ENCODE measurements at places on chromosomes 2 and 18.

GRCh38 chr2:214816008-214816533 lies 6.6 kb upstream of the BARD1 start:
- DNase-seq, result no peak

DNA sequence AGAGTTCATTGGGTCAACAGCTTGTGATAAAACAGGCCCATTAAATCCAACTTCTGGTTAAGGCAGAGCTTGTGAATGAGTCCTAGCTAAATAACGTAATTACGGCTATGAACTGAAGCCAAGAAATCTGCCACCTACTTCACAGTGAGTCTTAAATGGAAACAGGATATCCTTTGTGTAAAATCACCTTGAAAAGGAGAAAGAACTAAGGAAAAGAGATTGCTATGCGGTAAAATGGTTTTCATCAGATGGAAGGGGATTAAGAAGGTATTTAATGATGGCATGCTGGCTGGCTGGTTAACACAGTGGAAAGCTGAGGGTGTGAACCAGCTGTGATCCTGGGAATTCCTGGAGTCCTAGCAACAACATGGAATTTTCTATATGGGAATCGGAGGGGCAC lies 156.6 kb downstream of the DOK6 start:
- no peak for DNase-seq

GRCh38 chr2:19736191-19736831 lies 165.5 kb downstream of the TTC32 start:
- no peak for DNase-seq

DNA sequence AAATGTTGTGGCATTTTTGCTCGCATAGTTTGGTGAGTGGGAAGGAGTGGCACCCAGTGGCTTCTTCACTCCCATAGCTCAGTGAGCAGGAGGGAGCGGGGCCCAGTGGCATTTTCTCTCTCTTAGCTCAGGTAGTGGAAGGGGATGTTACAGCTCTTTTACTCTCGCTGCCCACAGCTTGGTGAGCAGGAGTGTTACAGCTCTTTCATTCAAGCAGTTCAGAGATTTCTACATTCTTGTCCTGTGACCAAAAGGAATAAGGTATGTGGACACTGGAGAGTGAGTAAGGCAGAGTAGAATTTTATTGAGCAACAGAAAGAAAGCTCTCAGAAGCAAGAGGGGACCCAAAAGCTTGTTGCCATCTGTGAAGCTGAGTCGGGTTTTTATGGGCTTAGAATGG lies 192.4 kb downstream of the SPAG16 start:
- DNase-seq, result no peak

- DNase-seq, result no peak
Observed at GRCh38 chr18:35171315-35171987, 69.4 kb upstream of the ZNF397 start.

- no peak for DNase-seq
Observed at GRCh38 chr2:71531522-71532047, 78.2 kb downstream of the DYSF start.

DNA sequence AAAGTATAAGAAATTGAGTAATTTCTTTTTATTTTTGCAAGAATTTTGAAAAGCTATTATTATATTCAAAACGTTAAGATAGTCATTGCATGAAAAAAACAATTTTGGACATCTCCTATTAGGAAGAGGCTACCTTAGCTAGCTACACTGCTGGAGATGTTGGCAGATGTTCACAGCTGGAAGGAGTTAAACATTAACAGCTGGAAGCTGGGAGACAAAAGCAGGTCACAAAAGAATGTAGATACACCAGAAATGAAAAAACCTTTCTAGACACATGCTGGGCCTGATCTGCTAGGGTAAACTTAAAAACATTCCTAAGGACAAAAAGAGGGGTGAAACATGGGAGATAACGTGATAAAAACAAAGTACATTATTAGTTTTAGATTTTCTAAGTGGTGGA lies 84.4 kb downstream of the SESTD1 start:
- DNase-seq, result no peak

DNA sequence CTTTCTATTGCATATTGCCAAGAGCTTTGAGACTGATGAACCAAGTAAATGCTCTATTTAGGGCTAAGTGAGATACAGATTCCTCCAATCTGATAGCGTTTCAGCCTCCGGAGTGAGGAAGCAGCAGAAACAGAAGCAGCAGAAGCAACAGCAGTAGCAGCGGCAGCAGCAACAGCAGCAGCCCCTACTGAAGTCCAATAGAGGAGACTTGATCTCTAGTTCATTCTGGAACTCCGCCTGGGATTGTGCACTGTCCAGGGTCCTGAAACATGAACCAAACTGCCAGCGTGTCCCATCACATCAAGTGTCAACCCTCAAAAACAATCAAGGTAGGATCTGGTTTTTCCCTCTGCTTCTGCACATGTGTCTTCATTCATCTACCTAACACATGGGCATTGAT lies at the start of gene DPP10:
Gene DPP10 (plus strand): TSS at position 132 of the 400 bp plus-strand sequence.
- no peak for DNase-seq

DNA sequence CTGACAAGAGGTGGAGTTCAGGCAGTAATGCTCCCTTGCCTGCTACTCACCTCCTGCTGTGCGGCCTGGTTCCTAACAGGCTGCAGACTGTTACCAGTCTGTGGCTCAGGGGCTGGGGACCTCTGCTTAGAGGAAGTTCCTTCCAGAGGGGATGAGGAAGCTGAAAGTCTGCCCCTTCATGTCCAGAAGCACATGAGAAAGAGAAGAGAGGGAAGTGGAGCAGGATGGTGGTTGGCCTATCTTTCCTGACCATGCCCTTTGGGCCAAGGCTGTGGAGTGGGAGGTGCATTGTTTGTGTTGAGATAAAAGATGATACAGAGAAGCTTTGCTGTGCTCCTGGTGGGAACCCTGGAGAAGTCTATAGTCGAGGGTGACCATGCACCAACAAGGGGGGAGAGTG lies 112.5 kb downstream of the LPIN1 start:
- DNase-seq, result no peak
